Suppressor macrophage treated with lipopolysaccharide for 1 hour (primary cell): ENCODE measurements at places on chromosomes 16 and 17.

GRCh38 chr16:85667841-85668413 is 20.8 kb downstream of the GINS2 start:
- no peak for DNase-seq

DNA sequence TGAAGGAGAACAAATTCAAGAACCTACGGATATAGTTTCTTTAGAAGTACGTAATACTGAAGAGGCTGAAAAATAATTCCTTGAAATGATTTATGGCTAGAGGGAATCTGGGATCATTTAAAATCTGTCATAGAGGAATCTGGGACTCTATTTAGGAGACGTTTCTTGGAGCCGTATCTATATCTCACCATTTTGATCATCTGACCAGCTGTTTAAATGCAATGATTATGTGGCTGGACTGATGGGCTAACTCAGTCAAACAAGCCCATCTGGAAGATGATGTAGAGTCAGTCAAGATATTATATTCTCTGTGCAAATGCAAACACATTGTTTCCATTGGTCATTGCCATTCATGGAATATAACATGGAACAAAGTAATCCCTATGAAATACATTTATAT is 467.7 kb upstream of the ZFHX3 start:
- DNase-seq: no peak

GRCh38 chr17:76725580-76726230 is 701 bp downstream of the JMJD6 start:
- DNase-seq: peak; percentile 72

GRCh38 chr17:49755663-49756283 is 8.2 kb downstream of the FAM117A start:
- DNase-seq: no peak

- no peak for DNase-seq
Observed at GRCh38 chr16:27650073-27650701, 100.2 kb downstream of the KATNIP start.

DNA sequence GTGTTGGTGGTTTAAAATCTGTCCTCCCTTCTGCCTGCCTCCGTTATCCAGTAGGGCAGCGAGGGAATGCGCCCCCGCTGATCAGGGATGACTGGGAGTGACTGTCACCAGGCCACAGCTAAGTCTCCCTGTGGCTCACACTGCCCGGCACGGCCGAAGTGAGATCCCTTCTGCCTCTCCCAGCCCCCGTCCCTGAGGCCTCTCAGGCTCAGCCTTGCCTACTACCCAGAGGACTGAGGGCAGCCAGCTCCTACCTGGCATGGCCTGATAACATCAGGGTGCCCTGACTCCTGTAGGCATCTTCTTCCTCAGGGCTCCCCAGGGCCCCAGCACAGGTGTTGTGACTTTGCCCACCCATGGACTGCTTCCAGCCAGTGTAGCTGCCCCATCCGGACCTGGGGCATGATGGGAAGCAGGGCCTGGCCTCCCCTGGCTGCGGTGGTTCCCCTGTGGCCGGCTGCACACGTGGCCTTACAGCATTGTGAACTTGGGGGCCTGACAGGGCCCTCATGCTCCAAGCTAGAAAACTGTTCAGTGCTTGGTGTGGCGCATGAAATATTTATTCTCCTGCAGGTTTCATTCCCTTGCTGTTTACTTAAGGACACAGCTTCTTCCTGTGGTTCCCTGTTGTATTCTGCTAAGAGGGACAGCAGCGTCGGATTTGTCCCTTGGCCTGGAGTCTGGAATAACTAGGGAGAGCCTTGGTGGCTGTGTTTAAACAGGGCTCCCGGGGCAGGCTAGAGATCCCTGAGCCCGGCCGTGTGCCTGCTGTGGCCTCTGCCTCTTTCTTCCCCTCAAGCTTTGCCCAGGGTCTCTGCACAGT is 30.0 kb downstream of the GINS2 start:
- DNase-seq: no peak

DNA sequence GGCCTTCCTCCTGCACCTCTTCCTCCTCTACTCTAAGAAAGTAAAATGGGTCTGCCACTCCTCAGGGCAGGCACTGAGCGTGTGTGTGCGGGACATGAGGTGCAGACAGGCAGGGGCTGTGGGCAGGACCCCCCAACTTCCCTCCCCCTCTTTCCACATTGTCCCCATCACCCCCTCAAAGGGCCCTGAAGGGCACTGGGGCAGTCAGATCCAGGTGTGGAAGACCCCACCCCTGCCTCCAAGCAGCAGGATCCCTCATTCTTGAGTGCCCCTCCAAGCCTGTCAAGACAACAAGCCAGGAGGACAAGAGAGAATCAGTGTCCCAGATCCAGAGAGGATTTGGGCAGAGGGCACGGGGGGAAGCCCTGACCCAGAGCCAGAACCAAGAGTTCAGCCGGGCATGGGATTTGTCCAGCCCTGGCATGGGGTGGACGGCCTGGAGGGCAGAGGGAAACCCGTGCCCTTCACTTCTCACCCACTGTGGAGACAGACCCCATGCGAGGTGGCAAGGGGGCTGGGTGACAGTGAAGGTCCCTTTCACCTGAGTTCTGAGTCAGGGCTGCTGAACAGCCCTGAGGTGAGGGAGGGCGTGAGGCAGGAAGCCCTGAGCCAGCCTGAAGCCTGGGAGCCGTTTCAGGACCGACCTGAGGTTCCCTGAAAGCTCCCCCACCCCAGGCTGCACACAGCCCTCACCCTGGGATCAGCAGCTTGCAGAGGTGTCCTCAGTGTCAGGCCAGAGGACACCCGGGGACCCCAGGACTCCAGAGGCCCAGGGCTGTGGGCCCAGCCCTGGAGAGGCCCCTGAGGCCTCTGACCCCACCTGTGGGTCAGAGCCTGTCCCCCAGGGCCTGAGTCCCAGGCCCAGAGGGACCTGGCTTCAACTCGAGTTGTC is 45.8 kb downstream of the USP22 start:
- DNase-seq: no peak

DNA sequence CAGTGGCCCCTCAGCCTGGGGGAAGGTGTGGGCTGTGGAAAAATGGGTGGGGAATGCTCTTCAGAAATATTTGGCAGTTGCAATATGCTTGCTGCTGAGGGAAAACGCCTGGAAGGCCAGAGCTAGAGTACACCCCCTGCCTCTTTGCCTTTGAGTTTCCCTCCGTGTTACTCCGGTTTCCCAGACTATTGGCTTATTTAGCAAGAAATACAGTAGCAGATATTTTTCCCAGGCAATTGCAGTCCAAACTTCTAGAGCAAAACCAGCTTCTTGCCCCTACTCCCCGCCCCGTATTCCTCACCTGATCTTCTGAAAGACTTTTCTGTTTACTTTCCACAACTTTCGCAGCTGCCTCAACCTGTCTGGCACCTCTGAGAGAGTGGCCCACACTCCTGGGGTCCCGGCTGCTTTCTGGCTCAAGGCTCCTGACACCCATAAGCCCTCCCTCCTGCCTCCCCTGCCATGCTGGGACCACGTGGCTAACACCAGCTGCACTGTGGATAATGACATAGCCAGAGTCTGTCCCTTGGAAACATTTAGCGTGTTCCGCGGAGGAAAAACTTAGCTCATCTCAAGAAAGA is 45.8 kb upstream of the HELZ start:
- no peak for DNase-seq

- no peak for DNase-seq
Observed at GRCh38 chr17:69818467-69818866, 256.6 kb upstream of the KCNJ16 start.

DNA sequence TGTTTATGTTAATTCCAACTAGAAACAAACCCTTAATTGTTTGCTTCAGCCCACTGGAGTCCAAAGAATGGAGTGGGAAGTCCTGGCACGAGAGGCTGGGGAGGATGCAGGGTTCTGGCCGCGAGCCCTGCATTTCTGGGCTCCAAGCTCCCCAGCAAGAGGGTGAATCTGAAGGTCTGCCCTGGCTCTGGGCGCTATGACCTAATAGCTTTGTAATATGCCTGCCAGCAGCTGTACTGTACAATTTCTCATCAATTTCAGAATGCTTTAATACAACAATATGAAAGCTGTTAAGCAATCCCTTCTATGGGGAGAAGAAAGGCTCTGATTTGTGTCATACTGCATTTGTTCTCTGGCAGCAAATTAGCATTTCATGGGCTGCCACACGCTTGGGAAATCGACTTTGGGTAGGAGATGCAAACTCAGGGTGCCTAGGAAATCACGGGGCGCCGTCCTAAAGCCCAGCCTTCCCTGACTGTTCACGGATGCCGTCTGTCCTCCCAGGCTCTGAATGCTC is 43.8 kb downstream of the NDEL1 start:
- DNase-seq: no peak
